Chondrocyte (in vitro differentiated cells): ENCODE measurements at places on chromosomes 4 and X.

DNA sequence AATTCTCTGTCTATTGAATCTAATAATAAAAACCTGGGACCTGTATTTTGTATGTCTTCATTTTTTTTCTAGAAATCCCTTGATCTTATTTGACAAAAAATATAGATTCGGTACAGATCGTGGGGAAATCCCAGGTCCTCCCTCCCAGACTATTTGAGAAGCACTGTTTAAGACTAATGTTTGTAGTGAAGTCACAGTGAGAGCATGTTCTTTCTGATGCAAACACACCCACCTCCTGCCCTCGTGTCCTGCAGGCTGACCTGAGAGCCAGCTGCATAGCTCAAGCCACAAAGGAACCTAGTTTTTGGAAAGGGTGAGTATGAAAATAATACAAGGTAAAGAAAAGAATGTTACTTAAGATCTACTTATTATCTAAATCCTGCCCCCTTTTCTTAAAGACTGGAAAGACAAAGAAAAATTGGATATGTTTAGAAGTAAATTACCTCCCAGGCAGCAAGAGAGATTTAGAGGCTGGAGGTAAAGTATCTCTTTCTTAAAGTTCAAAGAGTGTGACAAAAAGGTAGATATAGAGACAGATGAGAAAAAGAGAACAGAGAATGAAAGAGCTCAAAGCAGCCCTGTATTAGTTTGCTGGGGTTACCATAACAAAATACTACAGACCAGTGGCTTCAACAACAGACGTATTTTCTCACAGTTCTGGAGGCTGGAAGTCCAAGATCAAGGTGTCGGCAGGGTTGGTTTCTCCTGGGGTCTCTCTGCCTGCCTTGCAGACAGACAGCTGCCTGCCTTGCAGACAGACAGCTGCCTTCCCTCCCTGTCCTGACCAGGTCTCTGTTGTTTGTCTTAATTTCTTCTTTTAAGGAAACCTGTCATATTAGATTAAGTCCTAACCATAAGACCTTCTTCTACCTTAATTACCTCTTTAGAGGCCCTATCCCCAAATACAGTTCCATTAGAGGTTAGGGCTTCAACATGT, 20.4 kb upstream of the DCTD start:
- no peak for DNase-seq

DNA sequence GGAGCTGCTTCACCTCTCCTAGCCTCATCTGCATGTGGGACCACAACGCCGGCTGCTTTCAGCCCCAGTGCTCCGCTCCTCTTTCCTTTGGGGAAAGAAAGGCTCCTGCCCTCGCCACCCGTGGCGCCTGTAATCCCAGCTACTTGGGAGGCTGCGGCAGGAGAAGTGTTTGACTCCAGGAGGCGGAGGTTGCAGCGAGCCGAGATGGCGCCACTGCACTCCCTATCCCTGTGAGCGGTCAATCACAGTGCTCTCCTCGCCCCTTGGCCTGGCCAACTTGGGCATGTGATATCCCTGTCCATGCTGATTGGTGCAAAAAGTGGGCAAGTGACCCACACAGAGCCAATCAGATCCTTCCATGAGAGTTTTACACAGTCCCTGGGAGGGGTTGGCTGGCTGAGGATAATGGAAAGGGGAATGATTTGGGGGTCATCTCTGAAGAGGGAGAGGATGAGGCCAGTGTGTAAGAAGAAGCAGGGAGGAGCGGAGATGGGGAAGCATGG, 56.2 kb downstream of the WFS1 start:
- DNase-seq: no peak

- no peak for DNase-seq
Measured at GRCh38 chr4:113588895-113589668, 172.5 kb downstream of the CAMK2D start.

DNA sequence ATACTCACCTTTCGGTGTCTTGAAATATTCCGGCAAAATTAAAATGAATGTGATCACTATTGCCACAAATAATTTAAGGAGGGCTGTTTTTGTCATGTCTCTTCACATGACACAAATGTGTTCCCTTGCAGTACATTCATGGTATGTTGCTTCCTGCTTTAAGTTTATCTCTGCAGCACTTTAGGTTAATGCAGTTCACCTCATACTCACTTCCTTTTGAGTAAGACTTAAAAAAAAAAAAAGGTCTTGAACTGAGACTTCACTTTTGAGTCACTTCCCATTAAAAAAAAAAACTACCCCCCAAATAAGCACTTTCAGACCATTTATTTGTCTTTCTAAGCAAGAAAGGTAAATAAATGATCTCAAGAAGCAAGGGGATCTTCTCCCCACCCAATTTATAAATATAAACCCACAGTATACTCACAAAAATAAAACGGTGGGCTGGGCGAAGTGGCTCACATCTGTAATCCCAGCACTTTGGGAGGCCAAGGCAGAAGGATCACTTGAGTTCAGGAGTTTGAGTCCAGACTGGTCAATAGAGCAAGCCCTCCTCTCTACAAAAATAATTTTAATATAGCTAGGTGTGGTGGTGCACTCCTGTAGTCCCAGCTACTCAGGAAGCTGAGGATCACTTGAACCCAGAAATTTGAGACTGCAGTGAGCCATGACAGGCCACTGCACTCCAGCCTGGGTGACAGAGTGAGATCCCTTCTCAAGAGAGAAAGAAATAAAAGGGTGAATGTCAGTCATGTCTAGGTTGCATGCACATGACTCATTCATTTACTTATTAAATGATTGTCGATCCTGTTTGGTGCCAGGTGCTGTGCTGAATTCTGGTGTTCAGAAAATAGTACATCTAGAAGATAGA, at the start of gene TMEM156:
Gene TMEM156, minus strand, starts transcription at position 192 of the 868 bp plus-strand sequence. Its CDS starts 96 bp downstream, at position 96.
- DNase-seq: no peak

- no peak for DNase-seq
Measured at GRCh38 chr4:158065603-158066002, 107.2 kb downstream of the GASK1B start.

DNA sequence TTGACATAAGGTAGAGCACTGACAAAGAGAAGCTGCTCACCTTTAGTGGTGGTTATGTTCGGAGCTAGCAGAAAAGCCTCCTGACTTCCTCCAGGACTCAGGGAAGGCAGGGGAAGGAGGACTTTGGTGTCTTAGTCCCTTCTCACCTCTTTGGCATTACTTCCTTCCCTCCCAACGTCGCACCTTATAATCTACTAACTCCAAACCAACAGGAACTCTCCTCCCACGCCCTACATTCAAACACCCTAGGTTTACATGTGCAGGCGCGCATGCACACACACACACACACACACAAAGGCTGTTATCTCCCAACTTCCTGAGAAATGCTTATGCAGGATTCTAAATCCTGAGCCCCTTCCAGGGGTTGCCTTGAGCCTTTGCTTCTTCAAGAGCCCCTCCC, 157.7 kb upstream of the STS start:
- no peak for DNase-seq

DNA sequence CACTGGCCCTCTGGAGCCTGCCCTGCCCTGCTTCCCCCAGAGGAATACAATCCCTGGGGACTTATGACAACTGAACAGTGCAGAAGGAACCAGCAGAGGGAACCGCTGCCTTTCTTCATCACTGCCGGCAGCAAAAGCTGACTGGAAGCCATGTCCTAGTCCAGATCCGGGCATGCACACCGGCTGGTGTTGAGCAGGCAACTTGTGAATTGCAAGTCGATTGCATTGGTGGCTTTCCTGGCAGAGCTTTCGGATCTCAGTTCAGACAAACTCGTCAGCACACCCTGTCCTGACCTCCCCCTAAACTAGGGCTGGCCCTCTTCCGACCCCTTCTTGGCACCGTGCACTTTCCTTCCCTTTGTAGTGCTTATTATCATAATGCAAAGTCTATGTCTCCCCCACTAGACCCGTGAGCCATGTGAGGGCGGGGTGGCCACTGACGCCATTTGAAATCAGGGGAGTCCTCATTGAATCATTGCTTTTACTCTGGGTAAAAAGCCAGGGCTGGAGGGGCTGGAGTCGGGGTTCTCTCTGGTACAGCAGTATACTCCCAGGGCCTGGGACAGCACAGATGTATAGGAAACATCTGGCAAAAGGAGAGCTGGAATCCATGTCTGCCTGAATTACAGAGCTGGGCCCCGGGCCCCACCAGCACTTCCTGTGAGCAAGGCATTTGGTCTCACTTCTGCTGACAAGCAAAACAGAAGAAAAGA, 1.8 kb downstream of the ARHGAP4 start:
- DNase-seq: no peak

GRCh38 chr4:150962245-150962644, 52.8 kb downstream of the LRBA start:
- no peak for DNase-seq

DNA sequence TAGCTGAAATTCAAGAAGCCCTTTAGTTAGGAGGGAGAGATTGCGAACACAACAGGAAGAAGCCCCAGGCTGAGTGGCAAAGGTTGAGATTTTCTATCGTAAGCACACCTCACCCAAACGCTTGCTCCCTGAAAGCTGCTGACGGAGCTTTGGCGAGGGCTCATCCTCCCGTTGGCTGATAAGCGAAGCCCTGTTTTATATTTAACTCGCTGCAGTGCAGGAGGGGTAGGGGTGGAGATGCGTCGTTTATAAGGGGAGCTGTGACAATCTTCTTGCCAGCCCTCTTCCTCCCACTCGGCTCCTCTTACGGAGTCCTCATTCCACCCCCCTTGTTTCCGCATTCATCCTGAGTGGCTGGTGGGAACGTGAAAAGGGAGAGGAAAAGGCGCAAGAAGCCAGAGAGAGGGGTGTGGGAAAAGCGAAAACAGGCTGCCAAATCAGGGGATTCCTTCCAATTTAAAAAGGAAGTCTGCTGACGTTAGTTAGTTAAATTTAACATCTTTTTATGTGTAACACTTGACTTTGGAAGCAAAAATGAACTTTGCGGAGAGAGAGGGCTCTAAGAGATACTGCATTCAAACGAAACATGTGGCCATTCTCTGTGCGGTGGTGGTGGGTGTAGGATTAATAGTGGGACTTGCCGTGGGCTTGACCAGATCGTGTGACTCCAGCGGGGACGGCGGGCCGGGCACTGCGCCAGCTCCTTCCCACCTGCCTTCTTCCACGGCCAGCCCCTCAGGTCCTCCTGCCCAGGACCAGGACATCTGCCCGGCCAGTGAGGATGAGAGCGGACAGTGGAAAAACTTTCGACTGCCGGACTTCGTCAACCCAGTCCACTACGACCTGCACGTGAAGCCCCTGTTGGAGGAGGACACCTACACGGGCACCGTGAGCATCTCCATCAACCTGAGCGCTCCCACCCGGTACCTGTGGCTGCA, at the start of gene ENPEP:
Gene ENPEP, plus strand, starts transcription at position 275 of the 938 bp plus-strand sequence. Its CDS starts 260 bp downstream, at position 535.
- DNase-seq: peak; percentile 87

- no peak for DNase-seq
Measured at GRCh38 chr4:102114118-102114630, 231.1 kb downstream of the SLC39A8 start.

DNA sequence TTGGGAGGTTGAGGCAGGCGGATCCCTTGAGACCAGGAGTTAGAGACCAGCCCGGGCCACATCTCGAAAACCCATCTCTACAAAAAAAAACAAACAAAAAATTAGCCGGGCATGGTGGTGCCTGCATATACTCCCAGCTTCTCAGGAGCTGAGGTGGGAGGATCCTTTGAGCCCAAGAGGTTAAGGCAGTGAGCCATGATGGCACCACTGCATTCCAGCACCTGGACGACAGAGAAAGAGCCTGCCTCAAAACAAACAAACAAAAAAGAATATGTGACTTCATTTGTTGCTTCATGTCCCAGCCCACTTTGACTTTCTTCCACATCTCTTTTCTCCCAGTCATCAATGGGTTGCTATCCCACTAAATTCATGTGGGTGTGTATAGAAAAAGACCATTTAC, 79.7 kb downstream of the BCOR start:
- DNase-seq: no peak

DNA sequence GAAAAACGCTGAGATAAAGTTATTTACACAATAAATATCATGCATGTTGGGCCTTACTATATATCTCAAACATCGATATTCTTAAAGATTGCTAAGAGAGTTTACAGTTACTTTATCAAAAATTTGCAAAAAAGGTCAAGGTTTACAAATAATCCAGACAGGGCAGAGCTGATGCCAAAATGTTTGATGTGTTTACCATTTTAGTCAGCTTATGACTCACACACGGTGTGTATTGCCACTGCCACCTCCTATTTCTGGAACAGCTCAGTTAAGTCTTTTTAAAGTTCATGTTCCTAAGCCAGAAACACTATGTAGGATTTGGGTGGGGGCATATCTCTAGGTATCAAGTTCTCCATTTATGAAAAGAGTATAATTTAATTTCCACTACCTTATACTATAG, 580.6 kb downstream of the INPP4B start:
- no peak for DNase-seq

DNA sequence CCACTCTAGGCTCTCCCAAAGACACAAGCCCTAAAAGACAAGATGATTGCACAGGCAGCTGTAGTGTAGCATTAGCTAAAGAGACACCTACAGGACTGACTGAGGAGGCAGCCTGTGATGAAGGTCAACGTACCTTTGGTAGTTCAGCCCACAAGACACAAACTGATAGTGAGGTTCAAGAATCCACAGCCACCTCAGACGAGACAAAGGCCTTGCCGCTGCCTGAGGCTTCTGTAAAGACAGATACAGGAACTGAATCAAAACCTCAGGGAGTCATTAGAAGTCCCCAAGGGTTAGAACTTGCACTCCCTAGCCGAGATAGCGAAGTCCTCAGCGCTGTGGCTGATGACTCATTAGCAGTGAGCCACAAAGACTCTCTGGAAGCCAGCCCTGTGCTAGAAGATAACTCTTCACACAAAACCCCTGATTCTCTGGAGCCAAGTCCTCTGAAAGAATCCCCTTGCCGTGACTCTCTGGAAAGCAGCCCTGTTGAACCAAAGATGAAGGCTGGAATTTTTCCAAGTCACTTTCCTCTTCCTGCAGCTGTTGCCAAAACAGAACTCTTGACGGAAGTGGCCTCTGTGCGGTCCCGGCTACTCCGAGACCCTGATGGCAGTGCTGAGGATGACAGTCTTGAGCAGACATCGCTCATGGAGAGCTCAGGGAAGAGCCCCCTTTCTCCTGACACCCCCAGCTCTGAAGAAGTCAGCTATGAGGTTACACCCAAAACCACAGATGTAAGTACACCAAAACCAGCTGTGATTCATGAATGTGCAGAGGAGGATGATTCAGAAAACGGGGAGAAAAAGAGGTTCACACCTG, 306.3 kb downstream of the ANK2 start:
- no peak for DNase-seq

DNA sequence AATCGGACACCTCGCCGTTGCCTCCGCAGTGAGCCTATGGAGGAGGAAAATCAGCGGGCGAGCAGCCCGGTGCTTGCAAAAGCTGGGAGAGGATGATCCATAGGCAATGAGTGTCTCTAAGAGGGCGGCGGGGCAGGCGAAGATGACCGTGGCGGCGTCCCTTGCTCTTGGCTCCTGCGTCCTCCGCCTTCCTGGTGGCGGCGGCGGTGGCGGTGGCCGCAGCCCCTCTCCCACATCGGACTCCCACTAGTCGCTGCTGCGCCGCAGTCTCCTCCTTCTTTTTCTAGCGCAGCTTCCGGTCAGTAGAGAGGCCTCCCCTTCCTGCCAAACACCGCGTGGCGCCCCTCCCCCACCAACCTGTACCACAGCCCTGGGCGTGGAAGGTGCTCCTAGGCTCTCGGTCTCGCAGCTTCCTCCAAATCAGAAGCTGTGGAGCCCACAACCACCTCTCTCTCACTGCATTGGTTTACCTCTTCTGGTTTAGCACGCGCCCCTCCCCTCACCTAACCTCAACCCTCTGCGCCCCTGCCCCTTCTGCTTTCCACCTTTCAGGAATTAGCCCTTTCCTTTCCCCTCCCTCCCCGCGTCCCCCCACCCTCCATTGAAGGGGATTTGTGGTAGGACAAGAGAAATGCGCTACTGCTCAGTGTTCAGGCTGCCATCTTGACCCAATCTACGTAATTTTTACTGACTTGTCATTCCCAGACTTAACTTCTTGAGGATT, at the start of gene SPIN3:
Gene SPIN3, minus strand, starts transcription at position 271 of the 724 bp plus-strand sequence. CDS start 594 bp downstream, outside the sequence.
- DNase-seq: peak; percentile 93
